ENCODE measurements at places on chromosomes 4 and X.
A peak's percentile ranks its signal among the peaks of the same experiment; 100 is the strongest.

GRCh38 chrX:46967547-46967946, 55.3 kb downstream of the JADE3 start:
- no peak for DNase-seq

DNA sequence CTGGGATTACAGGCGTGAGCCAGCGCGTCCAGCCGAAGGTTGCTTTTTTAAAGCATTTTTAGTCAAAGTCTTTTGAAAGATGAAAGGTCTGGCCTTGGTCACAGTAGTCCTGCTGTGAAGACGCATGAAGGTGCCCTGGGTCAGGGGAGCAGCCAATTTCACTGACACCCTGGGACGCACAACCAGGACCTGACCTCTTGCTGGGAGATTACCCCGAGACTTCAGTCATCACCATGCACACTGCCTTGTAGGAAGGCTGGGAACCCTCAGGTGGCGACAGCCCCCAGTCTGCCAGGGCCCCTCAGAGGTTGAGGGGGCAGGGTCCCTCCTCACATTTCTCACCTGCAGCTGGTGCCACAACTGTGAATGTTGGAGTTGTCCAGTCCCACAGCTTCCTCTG, 53.2 kb downstream of the CPLX1 start:
- DNase-seq: no peak

DNA sequence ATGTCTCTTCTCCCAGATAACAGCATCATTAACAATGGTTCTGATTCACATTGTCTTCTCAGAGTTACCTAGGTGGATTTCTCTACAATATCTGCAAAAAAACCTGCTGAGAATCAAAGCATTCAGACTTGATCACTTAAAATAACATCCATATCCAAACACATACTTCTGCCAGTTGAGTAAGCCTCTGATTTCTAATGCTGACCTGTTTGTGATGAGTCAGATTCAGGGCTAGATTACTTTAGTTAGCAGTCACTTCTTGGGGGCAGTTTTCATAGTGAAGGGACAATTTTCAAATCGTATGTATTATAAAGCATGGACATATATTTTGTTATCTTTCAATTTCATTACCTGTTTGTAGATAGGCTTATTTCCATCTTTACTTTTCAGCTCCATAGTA, 35.5 kb downstream of the CCNI start:
- DNase-seq: no peak

DNA sequence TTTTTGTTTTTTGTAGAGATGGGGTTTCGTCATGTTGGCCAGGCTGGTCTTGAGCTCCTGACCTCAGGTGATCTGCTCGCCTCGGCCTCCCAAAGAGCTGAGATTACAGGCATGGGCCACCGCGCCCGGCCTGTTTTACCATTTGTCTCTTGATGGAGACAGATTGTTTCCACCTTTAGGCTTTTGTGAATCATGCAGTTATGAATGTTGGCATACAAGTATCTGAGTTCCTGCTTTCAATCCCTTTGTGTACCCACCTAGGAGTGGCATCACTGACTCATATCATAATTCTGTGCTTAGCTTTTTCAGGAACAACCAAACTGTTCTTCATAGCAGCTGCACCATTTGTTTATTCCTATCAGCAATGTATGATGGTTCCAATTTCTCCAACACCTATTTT, 20.2 kb upstream of the MGST2 start:
- DNase-seq: no peak

DNA sequence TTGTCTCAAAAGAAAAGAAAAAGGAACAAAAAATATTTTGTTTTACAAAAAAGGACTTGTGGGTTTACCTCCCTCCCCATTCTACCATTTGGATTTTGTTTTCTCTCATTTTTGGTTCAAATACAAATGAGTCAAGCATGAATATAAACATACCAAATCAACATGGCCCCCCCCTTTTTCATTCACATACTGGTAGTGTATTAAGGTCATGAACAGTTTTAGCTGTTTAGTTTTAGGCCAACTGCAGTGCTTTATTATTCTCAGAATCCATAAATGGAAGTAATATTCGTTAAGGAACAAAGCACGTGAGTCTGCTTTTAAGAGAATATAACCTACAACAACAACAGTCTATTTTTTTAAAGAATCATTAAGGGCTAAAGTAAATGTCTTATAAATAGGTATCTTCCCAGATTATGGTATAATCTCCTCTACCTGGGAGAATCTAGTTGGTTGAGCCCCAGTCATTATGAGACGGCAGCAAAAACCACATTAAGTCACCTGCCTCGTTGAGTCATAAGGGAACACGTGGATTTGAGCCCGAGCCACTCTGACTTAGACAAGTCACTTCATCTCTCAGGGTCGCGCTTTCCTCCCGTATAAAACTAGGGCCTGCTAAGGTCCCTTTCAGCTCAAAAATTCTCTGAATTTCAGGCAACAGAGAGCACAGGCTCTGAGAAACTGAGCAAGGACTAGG, 26.7 kb downstream of the BCLAF3 start:
- no peak for DNase-seq

DNA sequence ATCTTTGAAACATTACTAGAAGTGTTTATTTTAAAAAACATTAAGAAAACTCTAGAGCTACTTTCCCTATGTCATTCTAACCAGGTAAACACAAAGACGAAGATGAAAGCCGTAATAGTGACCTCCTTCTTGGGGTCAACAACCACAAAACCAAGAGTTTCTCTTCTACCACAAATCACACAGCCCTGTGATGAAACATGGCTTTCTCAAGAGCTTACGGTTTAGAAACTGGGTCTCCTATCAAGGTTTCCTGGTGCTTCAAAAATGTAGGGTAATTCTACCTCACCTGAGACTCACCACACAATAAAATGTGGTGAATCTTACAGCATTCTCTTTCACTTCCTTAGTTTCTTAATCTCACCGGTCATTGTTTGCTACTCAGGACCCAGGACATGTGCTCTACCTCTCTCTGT, 50.9 kb downstream of the CORIN start:
- DNase-seq: peak; percentile 96

- peak; percentile 6 for DNase-seq
Measured at GRCh38 chrX:23616361-23616760, 50.9 kb upstream of the PRDX4 start.

DNA sequence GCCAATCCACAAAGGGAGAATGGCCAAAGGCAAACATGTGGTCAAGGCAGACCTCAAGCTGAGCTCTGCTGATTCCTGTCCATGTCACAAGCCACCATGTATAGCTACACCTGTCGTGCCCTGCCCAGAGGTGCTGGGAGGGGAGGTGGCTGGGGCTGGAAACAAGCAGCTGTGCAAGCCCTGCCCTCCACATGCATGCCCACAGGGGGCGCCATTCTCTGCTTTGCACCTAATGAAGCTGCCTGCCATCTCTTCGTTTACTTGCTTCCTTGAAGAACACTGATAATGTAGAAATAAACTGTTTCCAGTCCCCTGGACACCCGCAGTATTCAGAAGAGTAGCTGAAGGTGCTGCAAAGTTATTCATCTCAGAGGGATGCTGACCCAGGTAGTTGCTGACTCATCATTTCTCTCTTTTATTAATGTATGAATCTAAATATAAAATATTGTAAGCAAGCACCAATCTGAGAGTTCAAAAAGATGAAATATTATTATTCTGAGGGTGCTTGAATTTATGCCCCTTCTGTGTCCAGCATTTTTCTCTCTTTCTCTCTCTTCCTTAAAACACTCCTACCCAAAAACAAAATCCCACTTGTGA, 278.6 kb downstream of the ADGRA3 start:
- DNase-seq: peak; percentile 81

- peak; percentile 44 for DNase-seq
Measured at GRCh38 chrX:123961268-123962005, at the start of gene STAG2. Gene STAG2, plus strand, starts transcription at chrX:123961706. Its CDS starts 60,922 bp downstream, at chrX:124022628.

GRCh38 chrX:10121787-10122186, 35.0 kb upstream of the CLCN4 start:
- DNase-seq: peak; percentile 88

DNA sequence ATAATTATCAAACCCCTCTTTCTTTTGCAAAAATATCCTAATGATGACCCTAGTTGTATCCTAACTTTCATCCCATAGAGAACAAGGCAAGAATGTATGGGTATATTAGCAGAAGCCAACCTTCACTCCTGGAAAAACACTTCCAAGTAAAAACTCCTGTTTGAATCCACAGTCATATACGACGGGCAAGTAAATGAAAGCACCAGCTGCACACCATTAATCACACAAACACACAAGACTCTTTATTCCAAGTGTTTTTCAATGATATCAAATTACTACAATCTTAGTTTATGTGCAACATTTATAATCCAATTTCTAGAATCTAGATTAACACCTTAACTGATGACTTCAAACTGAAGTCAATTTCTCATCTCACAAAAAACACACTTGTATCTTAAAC, 22.9 kb downstream of the ACSL4 start:
- no peak for DNase-seq

- no peak for DNase-seq
Measured at GRCh38 chr4:16110661-16111290, 27.0 kb upstream of the PROM1 start.

- DNase-seq: peak; percentile 76
Measured at GRCh38 chr4:94406668-94407437, 44.9 kb upstream of the PDLIM5 start.

GRCh38 chr4:120853161-120853935, 69.2 kb downstream of the PRDM5 start:
- DNase-seq: no peak

DNA sequence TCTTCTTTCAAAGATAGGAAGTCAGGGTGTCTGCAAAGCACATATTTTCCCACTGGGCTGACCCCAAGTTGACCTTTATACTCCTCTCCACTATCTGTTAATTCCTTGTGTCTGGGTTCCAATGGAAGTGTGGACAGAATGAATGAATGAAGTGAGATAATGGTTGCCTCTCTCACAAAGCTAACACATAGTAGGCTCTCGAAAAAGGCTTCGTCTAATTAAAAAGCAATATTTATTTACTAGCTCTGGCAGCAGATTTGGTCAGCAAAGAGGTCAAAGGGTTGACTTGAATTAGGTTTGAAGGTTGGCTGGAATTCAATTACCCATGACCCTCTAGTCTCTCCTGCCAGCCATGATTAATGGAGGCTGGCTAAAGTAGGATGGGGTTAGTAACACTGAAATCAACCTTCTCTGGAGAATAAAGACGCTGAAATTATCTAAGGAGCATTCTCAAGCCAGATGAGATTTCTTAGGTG, 280.3 kb upstream of the KLF3 start:
- DNase-seq: no peak

GRCh38 chr4:84379917-84380641, 119.0 kb downstream of the NKX6-1 start:
- DNase-seq: no peak

- DNase-seq: no peak
Measured at GRCh38 chr4:148097801-148098200, 344.4 kb downstream of the NR3C2 start.

- no peak for DNase-seq
Measured at GRCh38 chrX:24925430-24925829, 90.3 kb downstream of the ARX start.

- DNase-seq: no peak
Measured at GRCh38 chr4:137700072-137700471, 167.8 kb upstream of the PCDH18 start.

GRCh38 chr4:72312032-72312650, 256.9 kb downstream of the ADAMTS3 start:
- DNase-seq: no peak

- no peak for DNase-seq
Measured at GRCh38 chrX:63434665-63435064, 83.5 kb upstream of the SPIN4 start.

GRCh38 chrX:23911126-23911835, 3.5 kb downstream of the CXorf58 start:
- no peak for DNase-seq

DNA sequence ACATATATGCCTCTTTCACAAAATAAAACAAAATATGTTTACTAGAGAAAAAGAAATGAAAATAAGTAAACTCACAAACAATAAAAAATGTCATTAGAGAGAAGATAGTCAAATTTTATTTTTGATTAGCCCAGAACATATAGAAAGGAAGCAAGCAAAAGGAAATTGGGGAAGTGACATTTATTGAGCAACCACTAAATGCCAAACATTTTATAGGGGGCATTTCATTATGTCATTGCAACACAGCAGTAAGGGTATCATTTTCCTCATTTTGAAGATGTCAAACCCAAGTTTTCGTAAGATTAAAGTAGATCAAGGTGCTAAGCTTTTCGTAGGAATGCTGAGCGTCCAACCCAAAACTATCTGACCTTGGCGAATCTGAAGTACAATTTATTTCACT, 1331.5 kb upstream of the PABPC4L start:
- no peak for DNase-seq

DNA sequence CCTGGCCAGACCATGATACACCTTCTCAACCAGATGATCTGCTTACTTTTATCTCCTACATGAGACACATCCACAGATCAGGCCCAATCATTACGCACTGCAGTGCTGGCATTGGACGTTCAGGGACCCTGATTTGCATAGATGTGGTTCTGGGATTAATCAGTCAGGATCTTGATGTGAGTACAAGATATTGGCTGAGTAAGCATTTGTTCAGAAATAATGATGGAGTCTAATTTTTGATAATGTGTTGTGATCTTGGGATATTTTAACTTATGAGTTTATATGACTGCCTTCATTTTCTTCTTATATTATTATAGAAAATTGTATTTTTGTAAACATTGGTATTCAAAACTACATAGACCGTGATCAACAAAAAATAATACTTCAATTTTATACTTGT, 39.4 kb downstream of the SLC10A6 start:
- DNase-seq: no peak

GRCh38 chrX:40576291-40576690, 4.5 kb upstream of the ATP6AP2 start:
- no peak for DNase-seq

DNA sequence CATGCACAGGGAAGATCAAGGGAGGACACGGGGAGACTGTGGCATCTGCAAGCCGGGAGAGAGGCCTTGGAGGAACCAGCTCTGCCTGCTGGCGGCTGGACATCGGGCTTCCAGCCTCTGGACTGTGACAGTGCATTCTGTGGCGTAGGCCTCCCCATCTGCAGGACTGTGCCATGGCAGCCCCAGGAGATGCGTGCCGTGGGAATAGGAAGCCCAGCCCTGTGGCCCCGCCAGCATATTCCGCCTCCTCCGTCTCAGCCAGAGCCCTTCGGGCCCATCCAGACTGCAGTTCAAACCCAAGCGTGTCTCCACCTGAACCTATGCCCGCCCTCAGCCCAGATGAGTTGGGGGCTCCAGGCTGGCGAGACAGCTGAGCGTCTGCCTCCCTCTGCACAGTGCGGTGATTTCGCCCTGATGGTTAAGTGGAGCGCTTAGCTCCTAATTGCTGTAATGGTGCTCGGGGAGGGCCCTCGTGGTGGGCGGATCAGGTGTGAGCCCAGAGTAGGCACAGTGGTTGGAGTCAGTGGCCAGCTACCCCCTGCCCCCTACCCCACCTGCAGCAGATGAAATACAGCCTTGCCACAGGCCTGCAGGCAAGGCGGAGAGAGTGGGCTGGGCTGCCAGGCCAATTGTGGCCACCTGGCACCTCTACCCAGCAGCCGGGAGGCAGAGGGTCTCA, 133.9 kb downstream of the HMX1 start:
- DNase-seq: no peak

Measured in MM.1S (cell line).